Pancreas (tissue), 10 donors: ENCODE measurements at places on chromosomes 6 and 20. TPM values are rescaled to one million over a fixed set of nuclear protein-coding genes. Genes with fewer than 3 reads are reported as not detected.
A peak's percentile ranks its signal among the peaks of the same experiment; 100 is the strongest.

The SALL4 gene
- total RNA-seq = 1.8 TPM

The AIG1 gene
- total RNA-seq = 18.7 TPM

The CLDN20 gene
- total RNA-seq = not detected

The CST1 gene
- not detected for total RNA-seq

The GRM1 gene
- not detected for total RNA-seq

The PGBD1 gene
- total RNA-seq = 1.0 TPM

The ADGRF1 gene
- 0.24 TPM for total RNA-seq

The GHRH gene
- not detected for total RNA-seq

The TNF gene
- total RNA-seq = 0.29 TPM

GRCh38 chr20:43974695-43975094, 60.0 kb downstream of the TOX2 start:
- DNase-seq = no peak
- H3K27ac ChIP-seq = no peak overlapping the region
- H3K4me1 ChIP-seq = no peaks in the 10 kb centered on the region
- H3K4me3 ChIP-seq = no peak overlapping the region

DNA sequence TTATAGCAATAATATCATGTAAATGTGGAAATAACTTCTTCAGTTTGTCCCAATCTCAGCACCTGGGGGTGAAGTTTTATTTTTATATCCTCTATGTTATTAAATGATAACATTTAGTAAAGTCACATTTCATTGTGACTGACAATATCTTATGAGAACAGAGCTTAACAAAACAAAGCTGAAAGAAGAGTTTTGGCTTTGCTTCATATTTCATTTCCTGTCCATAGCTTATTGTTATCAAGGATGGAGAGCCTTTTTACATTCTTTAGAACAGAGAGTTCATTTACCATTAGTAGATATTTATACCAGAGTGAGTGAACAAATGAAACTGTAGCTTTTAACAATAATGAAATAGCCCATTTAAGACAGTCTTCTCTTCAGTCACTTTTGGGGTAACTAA, 231.9 kb upstream of the SGK1 start:
- H3K36me3 ChIP-seq = no peaks in the 10 kb centered on the region
- H3K4me3 ChIP-seq = no peak overlapping the region
- no peak for DNase-seq
- no peaks in the 10 kb centered on the region for H3K4me1 ChIP-seq
- no peaks in the 10 kb centered on the region for H3K27me3 ChIP-seq

- H3K4me3 ChIP-seq = no peak overlapping the region
- peak; percentile 19 for DNase-seq
- no peak overlapping the region for H3K27ac ChIP-seq
These were observed 148.3 kb downstream of the GPX5 start for GRCh38 chr6:28673787-28674671.

GRCh38 chr6:83594941-83595340, 82.6 kb downstream of the PRSS35 start:
- DNase-seq = no peak
- H3K36me3 ChIP-seq = no peaks in the 10 kb centered on the region
- H3K4me1 ChIP-seq = no peaks in the 10 kb centered on the region
- H3K4me3 ChIP-seq = no peak overlapping the region
- no peak overlapping the region for H3K27ac ChIP-seq
- H3K27me3 ChIP-seq = no peaks in the 10 kb centered on the region

GRCh38 chr6:90186026-90186425, 110.6 kb downstream of the BACH2 start:
- no peak overlapping the region for H3K4me3 ChIP-seq
- no peak overlapping the region for H3K27ac ChIP-seq
- no peaks in the 10 kb centered on the region for H3K36me3 ChIP-seq
- peaks cover 41% of the 10 kb centered on the region for H3K4me1 ChIP-seq
- DNase-seq = no peak
- H3K27me3 ChIP-seq = no peaks in the 10 kb centered on the region

DNA sequence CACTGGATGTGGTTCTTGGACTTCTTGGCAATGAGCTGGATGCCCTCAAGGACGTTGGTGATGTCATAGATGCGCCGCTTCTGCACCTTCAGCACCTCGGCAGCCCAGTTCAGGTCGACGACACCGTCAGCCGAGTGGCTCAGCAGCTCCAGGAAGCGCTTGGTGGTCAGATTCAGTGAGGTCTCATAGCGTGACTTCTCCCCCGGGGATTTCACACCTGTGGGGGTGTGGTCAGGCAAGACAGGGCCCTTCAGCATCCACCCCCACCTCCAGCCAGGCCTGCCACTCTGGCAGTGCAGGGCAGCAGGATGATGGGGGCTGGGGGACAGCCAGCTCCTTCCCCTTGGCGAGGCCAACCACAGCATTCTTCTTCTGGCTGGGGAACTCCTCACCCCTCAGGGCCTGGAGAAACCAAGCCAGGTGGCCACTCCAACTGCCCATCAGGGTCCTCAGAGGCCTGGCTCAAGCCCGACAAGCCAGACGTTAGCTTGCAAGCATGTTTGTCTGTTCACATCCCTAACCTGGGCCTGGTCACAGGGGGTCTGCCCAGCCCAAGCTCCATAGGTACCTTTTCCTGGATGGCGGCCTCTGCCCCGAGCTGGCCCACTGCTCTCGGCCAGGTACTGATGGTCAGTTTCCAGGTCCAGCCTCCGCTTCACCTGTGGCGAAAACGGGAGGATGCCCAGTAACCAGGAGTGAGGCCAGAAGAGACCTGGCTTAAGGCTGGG, 5.7 kb upstream of the NECAB3 start:
- no peak overlapping the region for H3K27ac ChIP-seq
- H3K36me3 ChIP-seq = no peaks in the 10 kb centered on the region
- no peak overlapping the region for H3K4me3 ChIP-seq
- H3K27me3 ChIP-seq = no peaks in the 10 kb centered on the region

GRCh38 chr6:128099571-128100197, 198.8 kb upstream of the THEMIS start:
- H3K4me3 ChIP-seq = no peak overlapping the region
- peaks cover 5% of the 10 kb centered on the region for H3K4me1 ChIP-seq
- H3K27me3 ChIP-seq = no peaks in the 10 kb centered on the region
- no peak overlapping the region for H3K27ac ChIP-seq

DNA sequence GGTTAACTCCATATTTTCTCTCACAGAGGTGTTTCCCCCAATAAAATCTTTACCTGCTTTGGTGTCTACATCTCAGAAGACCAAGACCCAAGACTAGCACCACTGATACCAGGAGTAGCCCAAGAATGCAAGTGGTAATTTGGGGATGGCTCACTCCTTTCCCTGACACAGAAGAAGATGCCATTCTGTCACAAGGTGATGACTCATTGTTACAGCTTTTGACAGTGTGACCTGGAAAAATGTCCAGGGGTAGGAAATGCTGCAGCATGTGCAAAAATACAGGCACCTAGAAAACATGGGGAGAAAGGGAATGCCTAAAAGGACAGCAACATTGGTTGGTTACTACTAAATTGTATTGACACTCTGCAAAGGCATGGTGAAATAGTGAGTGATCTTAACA, 254.0 kb upstream of the GJE1 start:
- no peak overlapping the region for H3K4me3 ChIP-seq
- no peak for DNase-seq
- H3K4me1 ChIP-seq = no peaks in the 10 kb centered on the region
- H3K27ac ChIP-seq = no peak overlapping the region
- H3K27me3 ChIP-seq = no peaks in the 10 kb centered on the region
- no peaks in the 10 kb centered on the region for H3K36me3 ChIP-seq

- H3K4me3 ChIP-seq = no peak overlapping the region
- no peak for DNase-seq
- no peaks in the 10 kb centered on the region for H3K27me3 ChIP-seq
- no peaks in the 10 kb centered on the region for H3K36me3 ChIP-seq
- H3K27ac ChIP-seq = no peak overlapping the region
These were observed 66.6 kb downstream of the ECT2L start for GRCh38 chr6:138862456-138862855.

- H3K27me3 ChIP-seq = no peaks in the 10 kb centered on the region
- H3K36me3 ChIP-seq = no peaks in the 10 kb centered on the region
- H3K4me1 ChIP-seq = no peaks in the 10 kb centered on the region
- DNase-seq = peak; percentile 36
- H3K27ac ChIP-seq = no peak overlapping the region
- no peak overlapping the region for H3K4me3 ChIP-seq
These were observed 15.5 kb downstream of the TPD52L1 start for GRCh38 chr6:125169058-125169457.

DNA sequence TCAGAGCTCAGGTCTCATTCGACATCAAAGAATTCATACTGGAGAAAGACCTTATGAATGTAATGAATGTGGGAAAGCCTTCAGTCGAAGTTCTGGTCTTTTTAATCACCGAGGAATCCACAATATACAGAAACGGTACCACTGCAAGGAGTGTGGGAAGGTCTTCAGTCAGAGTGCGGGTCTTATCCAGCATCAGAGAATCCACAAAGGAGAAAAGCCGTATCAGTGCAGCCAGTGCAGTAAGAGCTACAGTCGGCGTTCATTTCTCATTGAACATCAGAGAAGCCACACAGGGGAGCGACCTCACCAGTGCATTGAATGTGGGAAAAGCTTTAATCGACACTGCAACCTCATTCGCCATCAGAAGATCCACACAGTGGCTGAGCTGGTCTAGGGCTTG, 7.7 kb downstream of the ZSCAN9 start:
- no peak for DNase-seq
- no peak overlapping the region for H3K4me3 ChIP-seq
- H3K27me3 ChIP-seq = no peaks in the 10 kb centered on the region
- no peaks in the 10 kb centered on the region for H3K4me1 ChIP-seq
- H3K36me3 ChIP-seq = peaks cover 10% of the 10 kb centered on the region

- H3K4me3 ChIP-seq = no peak overlapping the region
- H3K4me1 ChIP-seq = no peaks in the 10 kb centered on the region
- no peaks in the 10 kb centered on the region for H3K36me3 ChIP-seq
- no peaks in the 10 kb centered on the region for H3K27me3 ChIP-seq
- no peak overlapping the region for H3K27ac ChIP-seq
These were observed 389.1 kb downstream of the HTR1B start for GRCh38 chr6:77074037-77074713.

GRCh38 chr6:114739656-114740055, 396.8 kb upstream of the HS3ST5 start:
- H3K4me3 ChIP-seq = no peak overlapping the region
- H3K27ac ChIP-seq = no peak overlapping the region
- no peak for DNase-seq
- no peaks in the 10 kb centered on the region for H3K4me1 ChIP-seq
- H3K27me3 ChIP-seq = no peaks in the 10 kb centered on the region
- no peaks in the 10 kb centered on the region for H3K36me3 ChIP-seq

GRCh38 chr6:52423971-52424381, 3.8 kb downstream of the EFHC1 start:
- H3K27ac ChIP-seq = no peak overlapping the region
- no peaks in the 10 kb centered on the region for H3K36me3 ChIP-seq
- H3K27me3 ChIP-seq = no peaks in the 10 kb centered on the region
- H3K4me3 ChIP-seq = no peak overlapping the region
- no peak for DNase-seq

- no peaks in the 10 kb centered on the region for H3K4me1 ChIP-seq
- H3K4me3 ChIP-seq = no peak overlapping the region
- no peaks in the 10 kb centered on the region for H3K27me3 ChIP-seq
- no peaks in the 10 kb centered on the region for H3K36me3 ChIP-seq
These were observed 13.6 kb upstream of the WFDC8 start for GRCh38 chr20:45592574-45593189.
